ENCODE measurements at places on chromosomes 12 and 14.
A peak's percentile ranks its signal among the peaks of the same experiment; 100 is the strongest.

DNA sequence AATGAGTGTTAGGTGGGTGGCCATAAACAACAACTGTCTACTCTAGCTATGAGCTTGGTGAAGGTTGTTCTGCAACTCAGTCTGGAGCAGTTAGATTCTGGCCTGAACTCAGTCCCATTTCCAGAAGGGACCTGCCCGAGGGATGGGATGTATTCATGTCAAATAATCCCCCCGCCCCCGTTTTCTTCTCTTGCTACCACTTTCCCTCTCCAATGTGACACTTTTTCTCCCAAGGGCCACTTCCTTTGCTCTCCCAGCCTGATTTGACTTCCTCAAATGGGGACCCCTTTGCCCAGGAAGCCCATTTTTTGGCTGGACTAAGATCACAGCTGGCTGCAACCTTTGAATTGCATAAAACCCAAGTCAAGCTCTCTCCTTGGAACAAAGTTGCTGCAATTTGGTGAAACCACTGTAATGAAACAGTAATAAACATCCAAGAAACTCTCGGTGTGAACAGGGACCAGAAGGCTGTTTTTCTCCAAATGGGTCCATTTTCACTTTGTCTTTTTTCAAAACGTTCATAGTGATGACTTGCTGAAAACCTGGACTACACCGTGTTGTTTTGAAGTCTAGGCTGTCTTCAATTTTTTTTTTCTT is 137.2 kb upstream of the GSC start:
- no peak for DNase-seq

DNA sequence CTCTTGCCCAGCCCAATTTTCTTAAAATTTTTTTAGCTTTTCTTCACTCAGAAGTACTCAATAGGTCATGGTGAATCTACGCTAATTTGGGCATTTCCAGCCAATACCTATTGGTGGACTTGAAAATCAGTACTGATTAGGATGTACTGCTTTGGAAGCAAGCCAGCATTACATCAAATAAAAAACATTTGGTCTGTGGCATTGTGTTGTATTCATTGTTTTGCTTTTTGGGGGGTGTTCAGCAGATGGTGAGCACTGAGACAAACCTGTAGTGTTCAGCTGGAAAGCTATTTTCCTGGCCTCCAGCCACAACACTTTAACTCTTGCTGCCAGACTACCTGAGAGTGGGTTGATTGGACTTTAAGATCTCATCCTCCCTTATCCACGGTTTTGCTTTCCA is 4.0 kb downstream of the MAPKAPK5 start:
- DNase-seq: no peak

- no peak for DNase-seq
Measured at GRCh38 chr12:91381309-91381804, 198.7 kb upstream of the DCN start.

DNA sequence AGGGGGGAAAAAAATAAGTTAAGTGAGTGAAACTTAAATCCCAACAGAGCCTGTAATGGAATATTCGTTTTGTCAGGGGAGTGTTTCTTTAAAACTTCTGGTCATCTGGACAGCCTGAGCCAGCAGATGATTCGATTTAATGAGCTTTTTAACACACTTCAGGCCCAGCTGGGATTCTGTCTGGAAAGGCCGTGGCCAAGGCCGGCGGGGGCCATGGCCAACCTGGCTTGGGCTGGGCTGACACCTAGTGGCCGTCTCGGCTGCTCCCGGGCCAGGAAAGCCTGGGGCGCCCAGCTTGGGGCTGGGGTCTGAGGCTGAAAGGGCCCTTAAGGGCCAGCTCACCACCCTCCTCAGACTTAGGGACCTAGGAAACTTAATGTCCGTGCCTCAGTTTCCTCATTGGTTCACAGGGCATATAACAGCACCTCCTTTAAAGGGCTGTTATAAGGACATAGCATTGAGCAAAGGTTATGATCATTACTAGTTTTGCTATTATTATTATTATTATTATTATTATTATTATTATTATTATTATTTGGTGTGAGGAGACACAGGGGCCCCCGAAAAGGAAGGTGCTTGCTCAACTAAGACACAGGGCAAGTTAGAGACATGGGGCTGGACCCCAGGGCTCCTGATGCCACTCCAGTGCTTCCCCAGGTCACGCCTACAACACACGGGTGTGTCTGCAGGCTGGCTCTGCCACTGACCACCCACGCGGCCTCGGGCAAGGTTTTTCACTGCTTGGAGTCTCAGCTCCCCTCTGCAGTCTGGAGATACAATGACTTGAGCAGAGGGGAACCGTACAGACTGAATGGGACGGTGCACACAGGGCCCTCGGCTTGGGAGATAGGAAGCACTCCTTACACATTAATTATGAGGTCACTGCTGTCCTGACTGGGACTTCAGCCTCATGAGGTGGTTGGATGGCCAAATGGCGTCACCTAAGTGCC is 84.0 kb downstream of the SYNE3 start:
- peak; percentile 66 for DNase-seq

GRCh38 chr14:32593290-32593942 is 264.3 kb downstream of the AKAP6 start:
- DNase-seq: no peak

DNA sequence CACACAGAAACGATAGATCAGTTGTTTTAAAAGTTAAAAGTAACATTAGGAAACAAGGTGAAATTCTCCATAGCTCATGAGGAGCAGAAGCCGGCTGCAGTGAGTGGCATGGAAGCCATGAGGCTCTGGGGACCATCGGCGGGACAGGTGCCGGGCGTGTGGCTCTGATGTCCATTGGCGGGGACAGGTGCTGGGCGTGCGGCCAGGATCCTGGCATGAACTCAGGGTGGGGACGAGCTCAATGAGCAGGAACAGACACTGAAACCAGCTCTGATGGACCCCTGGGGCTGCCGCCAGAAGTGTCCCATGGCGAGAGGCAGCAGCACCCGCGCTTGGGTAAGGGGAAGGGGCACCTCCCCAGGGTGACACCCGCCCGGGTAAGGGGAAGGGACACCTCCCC is 75.1 kb downstream of the NOC4L start:
- DNase-seq: peak; percentile 85

- DNase-seq: no peak
Measured at GRCh38 chr12:8771072-8771471, 51.3 kb upstream of the A2ML1 start.

- DNase-seq: no peak
Measured at GRCh38 chr12:76226956-76227355, 121.3 kb downstream of the BBS10 start.

GRCh38 chr14:68607081-68607866 is 185.6 kb downstream of the ZFP36L1 start:
- DNase-seq: no peak

DNA sequence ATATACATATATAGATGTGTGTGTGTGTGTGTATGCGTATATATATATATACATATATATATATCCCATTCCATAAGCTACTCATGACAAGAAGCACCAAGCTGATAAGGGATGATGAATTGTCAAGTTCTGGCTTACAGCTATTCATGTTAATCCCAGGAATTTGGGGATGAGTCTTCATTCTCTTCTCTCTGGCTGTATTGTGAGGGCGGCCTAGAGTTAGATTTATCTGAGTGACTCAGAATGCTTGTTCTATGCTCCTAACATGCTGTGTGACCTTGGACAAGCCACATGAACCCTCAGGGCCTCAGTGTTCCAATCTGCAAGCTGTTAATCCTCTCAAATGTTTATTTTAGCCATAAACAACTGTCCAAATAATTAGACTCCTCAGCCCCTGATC is 749.0 kb downstream of the MED13L start:
- DNase-seq: no peak

DNA sequence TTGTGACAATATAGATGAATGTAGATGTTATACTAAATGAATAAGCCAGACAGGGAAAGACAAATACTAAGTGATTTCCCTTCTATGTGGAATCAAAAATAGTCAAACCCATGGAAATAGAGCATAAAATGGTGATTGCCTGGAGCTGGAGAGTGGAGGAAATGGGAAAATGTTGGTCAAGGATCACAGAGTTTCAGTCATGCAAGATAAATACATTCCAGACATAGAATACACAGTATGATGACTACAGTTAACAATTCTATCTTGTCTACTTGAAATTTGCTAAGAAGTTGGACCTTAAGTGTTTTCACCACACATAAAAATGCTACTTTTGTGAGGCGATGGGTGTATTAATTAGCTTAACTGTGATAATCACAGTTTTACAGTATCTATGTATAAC is 1182.7 kb downstream of the AACS start:
- DNase-seq: no peak

- DNase-seq: no peak
Measured at GRCh38 chr14:105161964-105162668, 6.5 kb downstream of the JAG2 start.

DNA sequence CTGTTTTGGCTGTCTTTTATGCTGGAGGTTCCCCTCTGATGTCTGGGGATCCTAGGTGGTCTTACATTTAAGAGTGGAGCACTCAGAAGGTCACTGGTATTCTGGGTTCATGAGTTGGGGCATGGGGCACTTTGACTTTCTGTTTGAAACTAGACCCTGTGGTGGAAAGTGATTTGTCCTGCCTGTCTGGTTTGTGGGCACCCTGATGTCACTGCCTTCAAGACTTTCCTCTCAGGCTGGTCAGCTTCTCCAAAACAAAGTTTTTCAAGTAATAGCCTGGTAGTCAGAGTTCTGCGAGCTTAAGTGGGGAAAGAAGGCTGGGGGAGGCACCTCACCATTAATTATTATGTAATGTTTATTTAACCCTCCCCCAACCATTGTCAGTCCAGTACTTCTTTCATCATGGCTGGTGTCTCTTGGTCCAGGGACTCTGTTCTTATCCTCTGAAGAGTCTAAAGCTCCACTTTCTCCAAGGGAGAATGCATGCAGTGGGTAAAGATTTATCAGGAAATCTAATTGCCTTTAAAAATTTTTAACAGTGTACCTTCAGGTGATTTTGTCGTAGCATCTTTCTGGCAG is 35.3 kb downstream of the ZC3H14 start:
- DNase-seq: no peak

DNA sequence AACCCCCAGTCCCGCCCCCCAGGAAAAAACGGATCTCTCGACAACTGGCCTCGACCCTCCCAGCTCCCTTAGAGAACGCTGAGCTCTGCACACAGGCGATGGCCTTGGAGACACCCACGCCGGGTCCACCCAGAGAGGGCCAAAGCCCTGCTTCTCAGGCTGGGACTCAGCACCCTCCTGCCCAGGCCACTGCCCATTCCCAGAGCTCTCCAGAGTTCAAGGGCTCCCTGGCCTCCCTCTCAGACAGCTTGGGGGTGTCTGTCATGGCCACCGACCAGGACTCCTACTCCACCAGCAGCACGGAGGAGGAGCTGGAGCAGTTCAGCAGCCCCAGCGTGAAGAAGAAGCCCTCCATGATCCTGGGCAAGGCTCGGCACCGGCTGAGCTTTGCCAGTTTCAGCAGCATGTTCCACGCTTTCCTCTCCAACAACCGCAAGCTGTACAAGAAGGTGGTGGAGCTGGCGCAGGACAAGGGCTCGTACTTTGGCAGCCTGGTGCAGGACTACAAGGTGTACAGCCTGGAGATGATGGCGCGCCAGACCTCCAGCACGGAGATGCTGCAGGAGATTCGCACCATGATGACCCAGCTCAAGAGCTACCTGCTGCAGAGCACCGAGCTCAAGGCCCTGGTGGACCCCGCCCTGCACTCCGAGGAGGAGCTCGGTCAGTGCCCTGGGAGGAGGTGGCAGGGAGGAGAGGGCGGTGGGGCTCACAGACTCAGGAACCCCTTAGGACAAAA is 95.8 kb downstream of the LGMN start:
- no peak for DNase-seq

GRCh38 chr14:75070383-75070782 is 942 bp downstream of the ZC2HC1C start:
- DNase-seq: no peak

DNA sequence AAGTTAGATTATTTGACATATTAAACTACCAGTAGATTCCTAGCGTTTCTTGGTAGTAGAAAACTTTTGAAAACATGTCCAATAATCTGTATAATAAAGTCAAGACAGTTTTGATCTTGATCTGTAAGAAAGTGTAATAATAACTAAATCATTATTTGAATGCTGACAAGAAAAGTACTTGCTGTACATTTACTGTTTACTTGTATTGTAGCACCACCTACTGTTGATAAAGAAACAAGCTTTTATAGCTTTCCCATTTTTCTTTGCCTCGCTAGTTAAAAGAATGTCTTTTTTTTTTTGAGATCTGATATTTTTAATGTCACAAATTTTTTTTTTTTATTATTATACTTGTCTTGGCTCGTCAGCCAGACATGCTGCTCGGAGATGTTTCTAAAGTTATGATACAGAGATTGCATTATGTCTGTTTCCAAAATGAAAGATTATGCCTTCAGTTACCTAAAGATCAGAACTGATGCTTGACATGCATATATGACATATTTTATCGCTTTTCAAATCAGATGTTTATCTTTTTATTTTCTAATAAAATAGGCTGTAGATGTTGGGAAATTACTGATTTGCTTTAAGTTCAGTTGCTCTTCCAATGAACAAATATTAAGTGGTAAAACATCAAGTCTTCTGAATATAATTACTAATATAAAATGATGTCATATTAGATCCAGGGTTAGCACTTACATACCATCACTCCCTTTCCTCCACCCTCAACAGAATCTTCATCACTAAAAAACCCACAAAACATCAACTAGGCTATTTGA is 140.5 kb downstream of the AKAP6 start:
- DNase-seq: no peak

GRCh38 chr12:100324498-100324897 is 32.4 kb upstream of the SLC17A8 start:
- DNase-seq: no peak

DNA sequence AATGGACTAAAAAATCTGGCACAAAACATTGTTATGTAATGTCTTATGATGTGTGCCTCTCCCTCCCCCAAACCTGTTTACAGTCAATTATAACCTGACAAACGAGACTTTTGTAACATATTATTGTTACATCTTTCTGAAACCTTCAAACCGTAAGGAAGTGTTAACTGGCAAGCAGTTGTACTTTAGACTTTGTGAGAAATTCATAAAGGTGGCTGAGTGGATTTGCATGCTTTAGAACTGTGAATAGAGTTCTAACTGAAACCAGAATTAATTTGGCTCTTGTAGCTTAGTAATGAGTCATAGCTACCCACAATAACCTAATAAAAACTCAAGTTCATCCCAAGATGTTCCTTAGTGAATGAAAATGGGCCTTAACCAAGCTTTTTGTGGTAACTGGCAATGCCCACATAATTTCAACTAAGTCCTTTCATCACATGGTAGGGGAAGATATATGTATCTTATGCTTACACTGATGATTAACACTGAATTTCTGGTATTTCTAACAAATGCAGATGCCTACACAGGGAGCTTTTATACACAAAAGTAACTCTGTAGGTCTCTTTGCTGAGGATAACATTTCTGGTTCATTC is 29.7 kb downstream of the RAD9B start:
- no peak for DNase-seq

GRCh38 chr14:59349258-59349701 is 115.9 kb downstream of the GPR135 start:
- no peak for DNase-seq

DNA sequence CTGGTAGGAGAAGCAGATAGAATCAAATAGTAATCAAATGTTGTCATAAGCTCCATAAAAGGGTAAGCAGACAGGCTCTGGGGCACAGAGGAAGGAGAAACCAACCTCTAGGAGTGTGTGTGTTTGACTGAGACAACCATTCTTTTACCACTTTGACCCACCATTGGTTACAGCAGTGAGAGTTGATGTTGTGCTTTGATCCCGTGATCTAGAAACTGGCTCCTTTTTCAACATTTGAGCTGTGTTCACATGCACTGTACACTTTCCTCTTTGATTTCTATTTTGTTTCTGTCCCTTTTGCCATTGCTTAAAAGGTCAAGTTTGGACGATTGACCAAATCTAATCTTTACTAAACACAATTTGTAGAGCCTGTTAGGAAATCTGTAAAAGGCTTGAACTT is 108.0 kb downstream of the DAAM1 start:
- DNase-seq: no peak

- DNase-seq: no peak
Measured at GRCh38 chr12:5807090-5807414, 138.0 kb downstream of the ANO2 start.
